ENCODE measurements at places on chromosomes 1 and 21. TPM values are rescaled to one million over a fixed set of nuclear protein-coding genes. Genes with fewer than 3 reads are reported as not detected.

DNA sequence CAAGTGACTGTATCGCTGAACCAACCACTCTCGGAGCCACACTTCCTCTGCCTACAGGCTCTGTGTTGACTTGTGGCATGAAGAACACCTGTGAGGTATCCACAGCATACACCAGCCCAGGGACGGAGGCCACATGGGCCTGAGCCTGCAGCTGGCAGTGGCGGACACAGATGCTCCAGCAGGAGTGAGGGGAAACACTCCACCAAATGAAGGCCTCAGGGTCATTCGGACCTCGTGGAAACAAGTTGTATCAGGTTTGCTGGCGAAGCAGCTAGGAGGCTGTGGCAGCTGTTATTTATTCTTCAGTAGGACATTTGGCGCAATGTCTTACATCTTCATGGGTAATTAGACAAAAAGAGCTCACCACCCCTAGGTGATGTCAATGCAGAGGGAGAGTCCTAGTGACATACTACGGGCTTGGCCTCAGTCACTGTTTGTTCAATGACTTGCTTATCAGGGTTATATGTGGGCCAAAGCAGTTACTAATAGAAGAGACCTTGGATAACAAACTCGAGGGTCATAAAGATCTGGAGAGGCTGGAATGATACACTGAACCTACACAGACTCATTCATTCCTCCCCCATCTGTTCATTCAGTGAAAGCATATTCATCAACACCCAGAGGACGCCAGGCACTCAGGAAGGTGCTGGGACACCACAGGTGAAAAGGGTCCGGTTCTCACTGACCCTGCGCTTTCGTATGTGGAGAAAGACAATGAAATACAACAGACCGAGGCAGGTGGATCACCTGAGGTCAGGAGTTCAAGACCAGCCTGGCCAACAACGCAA lies 11.6 kb upstream of the ETS2 start:
- no peak overlapping the region for H3K27ac ChIP-seq
- H3K4me3 ChIP-seq = no peak overlapping the region
- no peaks in the 10 kb centered on the region for H3K27me3 ChIP-seq
- H3K36me3 ChIP-seq = no peaks in the 10 kb centered on the region
- no peaks in the 10 kb centered on the region for H3K4me1 ChIP-seq
- no peak for DNase-seq

The SPEN gene
- 34.6 TPM for total RNA-seq

DNA sequence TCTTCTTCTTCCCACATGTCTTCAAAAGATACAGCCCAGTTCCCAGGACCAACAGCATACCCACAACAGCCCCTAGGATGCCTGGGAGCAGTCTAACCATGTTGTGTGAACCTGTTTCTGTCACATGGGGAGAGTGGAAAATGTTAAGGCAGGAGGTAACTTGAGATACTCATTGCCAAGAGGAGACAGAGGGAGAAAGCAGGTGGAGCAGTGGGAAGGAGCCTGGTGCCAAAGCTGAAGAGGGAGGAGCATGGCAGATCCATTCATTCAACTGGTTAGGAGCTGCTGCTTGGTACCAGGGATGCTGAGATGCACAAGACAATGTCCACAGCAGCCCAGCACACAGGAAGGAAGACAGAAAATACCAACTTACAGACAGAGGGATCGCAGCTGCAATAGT lies 149.8 kb upstream of the ETV3 start:
- DNase-seq = peak; percentile 75
- no peak overlapping the region for H3K4me3 ChIP-seq
- H3K27me3 ChIP-seq = no peaks in the 10 kb centered on the region
- H3K36me3 ChIP-seq = no peaks in the 10 kb centered on the region

- H3K4me1 ChIP-seq = no peaks in the 10 kb centered on the region
- H3K36me3 ChIP-seq = no peaks in the 10 kb centered on the region
- no peak for DNase-seq
- no peak overlapping the region for H3K4me3 ChIP-seq
- H3K27ac ChIP-seq = no peak overlapping the region
- no peaks in the 10 kb centered on the region for H3K27me3 ChIP-seq
Observed at GRCh38 chr1:90387805-90388204, 329.3 kb downstream of the BARHL2 start.

GRCh38 chr1:88740784-88741183 lies 56.7 kb downstream of the PKN2 start:
- no peak overlapping the region for H3K4me3 ChIP-seq
- H3K36me3 ChIP-seq = no peaks in the 10 kb centered on the region
- DNase-seq = no peak
- H3K27me3 ChIP-seq = no peaks in the 10 kb centered on the region
- H3K27ac ChIP-seq = no peak overlapping the region
- peaks cover 3% of the 10 kb centered on the region for H3K4me1 ChIP-seq

GRCh38 chr1:54989473-54989872 lies 9.0 kb downstream of the TMEM61 start:
- H3K27ac ChIP-seq = no peak overlapping the region
- H3K36me3 ChIP-seq = no peaks in the 10 kb centered on the region
- peaks cover 10% of the 10 kb centered on the region for H3K4me1 ChIP-seq
- DNase-seq = no peak

DNA sequence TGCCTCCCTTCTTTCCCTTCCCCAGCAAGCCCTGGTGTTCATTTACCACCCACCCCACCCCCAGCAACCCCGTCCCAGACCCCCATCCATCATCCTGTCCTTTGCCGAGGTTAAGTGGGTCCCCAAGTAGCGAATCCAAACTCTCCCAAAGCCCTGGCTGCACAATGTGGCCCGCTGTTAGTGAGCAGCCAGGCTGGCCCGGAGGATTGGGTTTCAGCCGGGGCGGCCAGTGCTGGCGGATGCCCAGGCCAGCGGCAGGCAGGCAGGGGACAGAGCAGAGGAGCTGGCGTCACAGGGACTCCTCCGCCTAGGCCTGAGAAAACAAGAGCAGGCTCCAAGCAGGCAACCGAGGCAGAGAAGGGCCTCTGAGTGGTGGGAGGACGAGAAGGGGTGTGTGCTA lies 61.4 kb downstream of the EPHB2 start:
- peaks cover 27% of the 10 kb centered on the region for H3K4me1 ChIP-seq
- H3K4me3 ChIP-seq = no peak overlapping the region
- no peaks in the 10 kb centered on the region for H3K36me3 ChIP-seq

- H3K27ac ChIP-seq = no peak overlapping the region
- DNase-seq = no peak
- no peak overlapping the region for H3K4me3 ChIP-seq
Observed at GRCh38 chr1:108016451-108016920, 51.5 kb upstream of the VAV3 start.

DNA sequence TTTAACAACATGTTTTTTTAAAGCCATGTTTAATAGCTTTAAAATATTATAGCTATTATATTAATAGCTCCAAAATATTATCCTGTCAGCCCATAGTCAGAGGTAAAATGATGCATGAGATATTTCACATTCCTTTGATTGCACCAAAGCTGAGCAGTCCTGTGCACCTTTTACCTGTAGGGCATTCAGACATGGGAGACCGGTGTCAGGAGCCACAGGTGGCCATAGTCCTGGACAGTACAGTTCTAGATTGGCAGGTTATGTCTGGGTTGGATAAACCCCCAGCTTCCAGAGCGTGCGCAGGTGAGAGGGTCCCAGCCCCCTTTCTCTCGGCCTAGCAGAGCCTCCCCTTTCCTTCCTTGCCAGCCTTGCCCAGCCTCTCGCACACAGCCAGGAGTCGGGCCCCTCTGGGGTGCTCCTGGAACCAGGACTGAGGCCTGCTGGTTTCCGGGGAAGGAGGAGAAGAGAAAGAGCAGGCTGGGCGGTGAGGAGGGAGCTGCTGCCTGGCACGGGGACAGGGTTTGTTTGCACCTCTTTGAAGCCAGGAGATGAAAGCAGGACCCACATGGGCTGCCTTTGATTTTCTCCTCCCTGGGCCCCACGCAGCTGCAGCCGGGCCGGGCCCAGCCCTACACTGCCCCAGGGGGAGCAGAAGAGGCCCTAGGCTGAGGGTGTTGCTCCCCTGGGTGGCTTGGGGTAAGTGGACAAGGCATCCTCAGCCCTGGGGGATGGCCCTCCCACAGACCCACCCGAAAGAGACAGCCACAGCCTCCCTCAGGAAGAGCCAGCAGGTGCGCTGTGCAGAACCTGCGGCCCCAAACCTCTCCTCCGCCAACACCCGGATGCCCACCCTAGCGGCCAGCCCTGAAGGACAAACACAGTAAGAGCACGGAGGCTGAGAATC lies 75.2 kb upstream of the TARDBP start:
- H3K27me3 ChIP-seq = no peaks in the 10 kb centered on the region
- no peak overlapping the region for H3K4me3 ChIP-seq
- no peak overlapping the region for H3K27ac ChIP-seq
- H3K36me3 ChIP-seq = no peaks in the 10 kb centered on the region
- peaks cover 11% of the 10 kb centered on the region for H3K4me1 ChIP-seq
- DNase-seq = no peak

The KRTAP13-2 gene
- total RNA-seq = not detected

DNA sequence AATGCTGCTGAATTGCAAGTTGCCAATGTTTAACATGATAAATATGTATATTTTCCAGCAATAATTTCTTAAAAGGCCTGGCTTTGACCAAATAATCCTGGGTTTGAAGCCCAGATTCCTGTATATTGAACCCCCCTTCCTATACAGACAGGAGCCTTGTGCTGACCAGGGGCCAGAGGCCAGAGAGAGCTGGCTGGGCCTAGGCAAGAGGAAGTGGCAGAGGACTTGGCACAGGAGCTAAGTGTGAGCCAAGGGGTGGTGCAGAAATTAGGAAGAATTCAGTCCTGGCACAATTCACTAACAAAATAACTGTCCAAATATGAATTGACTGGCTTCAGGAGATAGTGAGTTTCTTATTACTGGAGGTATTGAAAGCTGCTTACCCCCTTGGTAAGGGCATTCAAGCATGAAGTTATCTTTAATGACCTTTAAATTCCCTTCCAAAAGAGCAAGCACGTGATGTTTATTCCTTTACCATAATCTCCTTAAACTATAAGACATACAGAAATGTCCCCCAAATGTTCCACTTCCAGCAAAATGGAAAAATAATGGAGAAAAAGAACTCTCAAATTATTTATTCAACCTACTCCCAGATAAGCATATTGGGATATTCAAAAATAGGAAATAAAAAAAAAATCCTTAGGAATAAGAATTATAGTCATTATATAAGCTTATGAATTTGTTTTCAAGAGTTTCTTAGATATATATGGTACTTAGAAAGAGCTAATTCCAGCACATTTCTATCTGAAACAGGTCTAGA lies 26.6 kb downstream of the NIBAN1 start:
- peak; percentile 26 for DNase-seq
- no peaks in the 10 kb centered on the region for H3K27me3 ChIP-seq
- H3K36me3 ChIP-seq = no peaks in the 10 kb centered on the region
- peak overlapping the region; percentile 8 for H3K27ac ChIP-seq

DNA sequence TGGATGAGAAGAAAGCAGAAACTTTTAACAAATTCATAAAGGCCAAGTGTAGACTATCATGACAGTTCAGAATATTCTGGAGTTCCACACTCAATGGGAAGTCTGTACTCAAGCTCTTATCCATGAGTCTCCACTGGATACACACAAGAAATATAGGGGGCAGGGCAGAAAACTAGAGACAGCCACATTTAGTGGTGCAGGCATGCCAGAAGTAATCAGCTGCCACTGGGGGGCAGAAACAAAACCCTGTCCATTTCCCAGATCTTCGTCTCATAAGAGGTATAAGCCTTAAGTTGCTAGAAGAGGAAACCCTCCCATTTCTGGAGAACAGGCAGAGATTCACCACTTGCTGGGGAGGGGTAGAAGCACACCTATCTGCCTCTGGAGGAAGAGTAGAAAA lies 166.8 kb upstream of the GALNT2 start:
- no peaks in the 10 kb centered on the region for H3K27me3 ChIP-seq
- no peak overlapping the region for H3K4me3 ChIP-seq
- DNase-seq = no peak
- no peak overlapping the region for H3K27ac ChIP-seq

- no peak overlapping the region for H3K4me3 ChIP-seq
- peaks cover 4% of the 10 kb centered on the region for H3K36me3 ChIP-seq
- no peak overlapping the region for H3K27ac ChIP-seq
- DNase-seq = peak; percentile 29
- H3K27me3 ChIP-seq = no peaks in the 10 kb centered on the region
Observed at GRCh38 chr1:24385160-24385940, 28.2 kb downstream of the STPG1 start.

DNA sequence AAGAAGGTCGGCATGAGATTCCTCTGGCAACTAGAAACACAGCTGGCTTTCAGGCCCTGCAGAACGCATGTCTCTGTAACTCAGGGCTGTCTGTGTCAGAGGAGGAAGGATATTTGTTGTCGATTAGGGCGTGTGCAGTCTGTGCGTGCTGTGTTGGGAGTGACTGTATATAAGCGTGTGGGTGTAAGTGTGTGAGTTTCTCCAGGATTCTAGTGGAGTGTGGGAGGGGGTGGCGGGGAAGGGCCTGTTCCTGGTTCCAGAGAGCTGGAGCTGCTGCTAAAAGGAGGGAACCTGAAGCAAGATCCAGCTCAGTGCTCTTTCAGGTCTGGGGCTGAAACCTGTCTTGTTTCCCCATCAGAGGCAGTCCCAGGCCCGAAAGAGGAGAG lies 74.3 kb downstream of the SLC16A1 start:
- no peaks in the 10 kb centered on the region for H3K27me3 ChIP-seq
- peaks cover 10% of the 10 kb centered on the region for H3K4me1 ChIP-seq
- H3K36me3 ChIP-seq = no peaks in the 10 kb centered on the region
- no peak for DNase-seq
- no peak overlapping the region for H3K27ac ChIP-seq

DNA sequence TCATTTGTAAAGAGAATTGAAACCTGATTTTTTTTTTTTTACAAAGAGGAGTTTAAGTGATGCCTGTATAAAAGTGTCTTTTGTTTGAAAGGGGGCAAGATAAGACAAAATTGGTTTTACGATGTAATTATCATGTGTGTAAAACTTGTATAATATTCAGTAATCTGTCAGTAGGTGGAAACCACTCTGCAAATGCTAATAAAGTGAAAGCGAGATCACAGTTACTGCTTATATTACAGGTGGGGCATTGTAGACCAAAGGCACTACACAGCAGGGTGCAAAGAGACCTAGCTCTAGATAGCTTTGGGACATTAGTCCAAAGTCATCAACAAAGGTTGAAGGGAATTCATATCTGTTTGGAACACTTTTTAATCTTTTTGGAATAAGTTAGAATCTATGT lies 174.2 kb downstream of the LHX8 start:
- H3K36me3 ChIP-seq = no peaks in the 10 kb centered on the region
- DNase-seq = no peak
- H3K27ac ChIP-seq = no peak overlapping the region
- no peak overlapping the region for H3K4me3 ChIP-seq

DNA sequence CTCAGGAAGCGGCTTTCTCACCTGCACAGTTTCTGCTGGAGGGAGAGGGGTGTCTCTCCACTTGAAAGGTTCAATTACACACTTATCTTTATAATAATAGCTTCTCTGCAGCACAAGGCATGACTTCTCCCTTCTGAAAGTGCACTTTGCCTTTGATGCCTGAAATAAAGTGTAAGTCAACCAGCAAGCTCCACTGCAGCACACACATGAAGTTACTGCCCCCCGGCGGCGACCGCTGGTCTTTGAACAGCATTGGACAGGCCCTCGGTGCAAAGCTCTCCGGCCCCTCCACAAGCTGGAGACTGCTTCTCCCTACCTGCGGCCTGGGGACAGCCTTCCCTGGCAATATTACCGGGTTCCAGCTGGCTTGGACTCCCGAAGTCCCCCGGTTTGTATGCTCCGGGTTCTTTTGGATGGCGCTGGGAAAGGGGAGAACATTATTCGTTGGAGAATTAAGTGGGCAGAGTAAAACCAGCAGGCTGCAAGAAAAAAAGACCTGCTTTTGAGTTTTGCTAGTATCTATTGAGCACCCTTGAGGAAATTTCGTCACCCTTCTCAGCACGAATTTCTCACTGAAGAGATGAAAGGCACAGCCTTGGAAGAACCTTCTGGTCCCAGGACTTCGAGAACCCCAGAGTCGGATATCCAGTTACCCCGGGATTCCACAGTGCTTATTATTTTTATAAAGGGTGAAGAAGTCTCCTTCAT lies 11.8 kb downstream of the RCAN1 start:
- peak; percentile 96 for DNase-seq
- peak overlapping the region; percentile 45 for H3K27ac ChIP-seq
- H3K36me3 ChIP-seq = no peaks in the 10 kb centered on the region
- no peaks in the 10 kb centered on the region for H3K27me3 ChIP-seq
- peaks cover 18% of the 10 kb centered on the region for H3K4me1 ChIP-seq
- H3K4me3 ChIP-seq = no peak overlapping the region
